Spinal cord (tissue), 10 donors: ENCODE measurements at places on chromosomes 6 and 20. TPM values are rescaled to one million over a fixed set of nuclear protein-coding genes. Genes with fewer than 3 reads are reported as not detected.

VSX1 gene
- total RNA-seq, result 0.11 TPM

DNMT3B gene
- 3.3 TPM for total RNA-seq

CST8 gene
- total RNA-seq, result not detected

TSPYL4 gene
- total RNA-seq, result 101 TPM

PAX1 gene
- total RNA-seq, result 0.06 TPM

PLA2G7 gene
- 10.9 TPM for total RNA-seq

FAM120B gene
- 34.8 TPM for total RNA-seq

PRR3 gene
- total RNA-seq, result 20.5 TPM

OPN5 gene
- not detected for total RNA-seq

SDC4 gene
- 12.8 TPM for total RNA-seq

TMEM244 gene
- not detected for total RNA-seq

ZBTB12 gene
- 7.8 TPM for total RNA-seq

SMOC2 gene
- 51.7 TPM for total RNA-seq

SLC4A11 gene
- total RNA-seq, result 0.50 TPM

EYA4 gene
- total RNA-seq, result 2.3 TPM

RAD21L1 gene
- 0.10 TPM for total RNA-seq

GSTA2 gene
- not detected for total RNA-seq

MLN gene
- 0.39 TPM for total RNA-seq

BFSP1 gene
- total RNA-seq, result 2.2 TPM
